ENCODE measurements at places on chromosomes 6 and 20.

GRCh38 chr6:1137849-1138248, 174.0 kb upstream of the FOXQ1 start:
- no peak for DNase-seq

GRCh38 chr6:108543175-108543940, 17.4 kb upstream of the FOXO3 start:
- no peak for DNase-seq

- DNase-seq, result peak; percentile 96
Measured at GRCh38 chr6:43627008-43627825, 1.8 kb downstream of the GTPBP2 start.

DNA sequence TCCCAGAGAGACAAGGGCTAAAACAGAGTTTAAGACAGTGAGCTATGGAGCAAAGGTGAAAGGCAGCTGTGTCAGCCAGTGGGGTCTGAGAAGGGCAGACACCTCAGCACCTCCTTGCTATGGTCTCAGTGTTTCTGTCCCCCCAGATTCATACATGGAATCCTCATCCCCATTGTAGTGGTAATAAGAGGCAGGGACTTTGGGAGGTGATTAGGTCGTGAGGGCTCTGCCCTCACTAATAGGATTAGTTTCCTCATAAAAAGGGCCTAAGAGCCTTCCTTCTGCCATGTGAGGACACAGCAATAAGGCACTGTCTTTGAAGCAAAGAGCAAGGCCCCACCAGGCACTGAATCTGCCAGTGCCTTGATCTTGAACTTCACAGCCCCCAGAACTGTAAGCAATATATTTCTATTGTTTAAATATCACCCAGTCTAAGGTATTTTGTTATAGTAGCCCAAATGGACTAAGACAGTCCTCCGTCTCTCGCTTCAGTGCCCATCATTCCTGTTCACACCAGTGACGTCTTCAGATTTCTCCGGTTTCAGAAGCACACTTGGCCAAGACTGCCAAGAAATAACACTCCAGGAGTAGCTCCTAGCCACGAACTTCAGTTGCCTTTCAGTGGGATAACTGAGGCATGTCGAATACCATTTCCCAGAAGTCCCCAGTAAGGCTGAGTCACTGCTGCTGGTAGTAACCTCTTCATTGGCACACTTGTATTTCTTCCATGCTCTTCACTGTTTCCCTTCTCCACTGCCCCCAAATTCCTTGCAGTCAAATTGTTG, 32.8 kb downstream of the SLC13A3 start:
- DNase-seq, result no peak

DNA sequence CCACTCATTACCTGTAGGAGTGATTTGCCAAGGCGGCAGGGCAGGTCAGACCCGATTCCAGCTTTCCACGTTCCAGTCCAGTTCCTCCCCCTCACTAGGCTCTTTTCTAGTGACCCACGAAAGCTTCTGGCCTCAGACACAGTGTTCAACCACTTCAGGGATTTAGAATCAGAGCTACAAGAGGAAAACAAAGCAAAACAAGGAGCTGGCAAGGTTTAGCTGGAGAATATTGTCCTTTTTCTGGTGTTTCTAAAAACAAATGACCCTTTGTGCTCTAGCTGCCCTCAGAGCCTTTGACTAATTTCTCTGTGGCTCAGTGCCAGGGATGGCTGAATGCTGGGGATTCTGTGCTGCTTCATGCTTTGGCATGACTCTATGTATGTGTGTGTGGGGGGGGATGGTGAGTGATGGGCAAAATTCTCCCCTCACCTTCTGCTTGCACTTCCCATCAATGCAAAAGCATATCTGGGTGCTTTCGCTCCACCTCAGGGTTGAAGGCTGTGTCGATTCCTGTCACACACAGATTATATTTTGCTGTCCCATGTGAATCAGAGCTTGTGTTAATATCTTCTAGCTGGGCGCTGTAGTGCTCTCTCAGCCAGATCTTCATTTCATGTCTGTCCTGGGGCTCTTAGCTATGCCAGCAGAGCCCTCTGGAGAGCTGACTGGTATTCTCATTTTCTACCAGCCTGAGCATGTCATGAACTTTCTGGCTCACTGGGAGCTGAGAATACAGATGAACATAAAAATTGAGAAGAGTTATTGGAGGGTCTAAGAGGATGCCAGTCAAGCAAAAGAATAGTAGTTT, 19.3 kb upstream of the NEDD9 start:
- peak; percentile 14 for DNase-seq

GRCh38 chr6:89596056-89596455, 42.5 kb downstream of the LYRM2 start:
- no peak for DNase-seq

- no peak for DNase-seq
Measured at GRCh38 chr6:159718634-159719033, 8.7 kb upstream of the WTAP start.

DNA sequence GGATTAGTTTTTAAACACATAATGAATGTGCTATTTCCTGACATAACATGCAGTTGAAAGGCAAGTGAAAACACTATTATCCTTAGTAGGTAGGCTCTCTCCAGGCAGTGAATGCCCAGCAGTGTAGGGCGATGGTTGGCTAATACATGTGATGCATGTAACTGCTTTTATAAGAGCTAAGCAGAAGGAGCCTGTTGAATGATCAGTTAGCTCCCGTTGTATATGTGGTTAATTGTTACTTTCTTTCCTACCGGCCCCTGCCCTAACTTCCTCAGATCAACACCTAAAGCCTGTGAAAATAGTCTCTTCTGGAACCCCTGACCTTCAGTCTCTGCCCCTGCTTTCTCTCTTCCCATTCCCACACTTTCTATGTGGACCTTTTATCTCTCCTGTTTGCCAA, 10.5 kb downstream of the SOX4 start:
- no peak for DNase-seq

GRCh38 chr6:82687855-82688254, 324.2 kb downstream of the TPBG start:
- no peak for DNase-seq

DNA sequence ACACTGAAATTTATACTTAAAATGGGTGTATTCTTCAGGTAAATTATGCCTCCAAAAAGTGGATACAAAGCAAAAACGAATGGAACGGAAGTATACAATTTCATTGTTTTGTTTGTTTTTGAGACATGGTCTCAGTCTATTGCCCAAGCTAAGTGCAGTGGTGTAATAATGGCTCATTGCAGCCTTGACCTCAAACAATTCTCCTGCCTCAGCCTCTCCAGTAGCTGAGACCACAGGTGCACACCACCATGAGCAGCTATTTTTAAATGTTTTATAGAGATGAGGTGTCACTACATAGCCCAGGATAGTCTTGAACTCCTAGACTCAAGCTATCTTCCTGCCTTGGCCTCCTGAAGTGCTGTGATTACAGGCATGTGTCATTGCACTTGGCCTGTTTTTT, 122.2 kb downstream of the MAN1A1 start:
- DNase-seq, result no peak

DNA sequence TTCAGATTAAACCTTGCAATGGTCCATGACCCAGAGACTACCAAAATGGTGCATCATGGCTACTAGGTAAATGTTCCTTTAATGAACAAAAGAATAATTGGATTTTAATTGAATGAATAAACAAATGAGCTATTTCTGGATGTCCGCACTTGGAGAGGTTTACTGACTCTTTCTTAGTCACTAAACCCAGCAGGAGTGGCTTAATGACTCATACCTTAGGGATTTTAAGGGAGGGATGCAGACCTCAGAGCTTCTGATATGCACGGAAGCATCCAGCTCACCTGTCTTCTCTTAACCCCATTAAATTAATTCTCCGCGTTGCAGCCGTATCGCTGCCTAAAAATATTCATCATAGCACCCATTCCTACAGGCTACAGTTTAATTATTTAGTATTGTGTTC, 970.0 kb upstream of the SLC35B3 start:
- no peak for DNase-seq

All from NCI-H2029 treated with DMSO at 0.1 percent for 48 hours (cell line).